Trophoblast cell (in vitro differentiated cells and primary cell): ENCODE measurements at places on chromosomes 3 and 15.

- DNase-seq, result no peak
These were observed 464.1 kb downstream of the EPHA6 start for GRCh38 chr3:97278506-97278905.

GRCh38 chr3:48688032-48688736 is 2.5 kb upstream of the NCKIPSD start:
- DNase-seq, result no peak

DNA sequence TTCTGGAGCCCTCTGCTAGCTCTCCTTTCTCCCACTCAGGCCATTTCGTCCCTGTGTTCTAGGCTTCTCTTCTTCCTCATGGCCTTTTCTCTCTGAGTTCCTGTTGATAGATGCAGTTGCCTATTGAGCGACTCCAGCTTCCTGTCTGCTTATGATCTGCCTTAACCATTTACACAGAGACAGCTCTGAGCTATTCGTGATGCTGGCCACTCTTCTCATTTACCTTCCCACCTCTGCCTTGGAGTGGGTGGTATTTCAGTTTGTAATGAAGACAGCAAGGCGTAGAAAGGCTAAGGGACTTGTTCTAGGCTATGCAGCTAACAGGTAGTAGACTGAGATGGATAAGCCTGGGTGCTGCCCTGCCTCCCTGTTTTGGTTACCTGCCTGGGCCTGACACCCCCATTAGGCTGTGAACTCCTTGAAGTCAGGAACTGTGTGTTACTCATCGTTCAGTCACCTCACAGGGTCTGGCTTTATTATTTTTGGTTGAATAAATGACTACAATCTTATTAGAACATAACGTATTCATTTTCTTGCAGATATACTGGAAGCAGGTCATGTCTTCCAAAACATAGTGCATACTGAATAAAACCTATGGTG is 12.6 kb upstream of the ZBTB47 start:
- DNase-seq, result no peak

DNA sequence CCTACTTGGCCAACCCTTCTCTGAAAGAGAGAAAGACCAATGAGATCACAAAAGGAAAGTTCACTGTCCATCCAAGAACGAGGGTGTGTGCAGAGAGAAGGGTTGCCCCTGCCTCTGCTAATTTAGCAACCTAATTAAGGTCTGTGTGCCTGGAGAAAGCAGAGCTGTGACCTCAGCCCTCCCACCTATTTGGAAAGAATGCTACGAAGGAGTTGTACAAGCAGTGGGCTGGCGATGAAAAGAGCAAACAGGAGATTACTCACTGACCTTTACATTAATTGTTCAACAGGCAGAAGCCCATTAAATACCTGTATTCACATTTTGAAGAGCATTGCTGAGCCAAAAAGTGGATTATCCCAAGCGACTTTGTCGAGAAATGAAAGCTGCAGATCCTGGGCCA is 314.9 kb downstream of the NTRK3 start:
- no peak for DNase-seq

DNA sequence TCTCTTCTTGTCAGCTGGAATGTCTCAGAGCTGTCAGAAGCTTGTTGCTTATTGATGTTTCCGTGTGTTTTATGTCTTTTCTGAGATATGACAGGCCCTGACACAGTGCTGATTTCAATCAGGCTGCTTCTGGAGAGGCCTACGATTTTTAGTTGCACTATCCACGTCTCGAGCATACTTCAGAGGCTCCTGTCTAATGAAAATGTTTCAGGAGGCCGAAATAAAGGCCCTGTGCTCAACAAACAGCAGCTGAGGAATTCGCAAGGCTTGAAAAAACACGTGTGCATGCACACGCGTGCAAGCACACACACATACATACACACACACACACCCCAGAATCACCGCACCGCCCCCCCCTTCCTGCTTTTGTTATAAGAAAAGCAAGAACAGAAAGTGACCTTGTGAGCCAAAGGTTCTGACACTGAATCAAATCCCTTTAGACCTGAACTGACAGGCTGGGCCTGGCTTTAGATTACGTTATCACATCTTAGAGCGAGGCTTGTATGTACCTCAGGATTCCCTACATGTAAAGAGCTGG is 296.6 kb downstream of the NR2F2 start:
- no peak for DNase-seq

DNA sequence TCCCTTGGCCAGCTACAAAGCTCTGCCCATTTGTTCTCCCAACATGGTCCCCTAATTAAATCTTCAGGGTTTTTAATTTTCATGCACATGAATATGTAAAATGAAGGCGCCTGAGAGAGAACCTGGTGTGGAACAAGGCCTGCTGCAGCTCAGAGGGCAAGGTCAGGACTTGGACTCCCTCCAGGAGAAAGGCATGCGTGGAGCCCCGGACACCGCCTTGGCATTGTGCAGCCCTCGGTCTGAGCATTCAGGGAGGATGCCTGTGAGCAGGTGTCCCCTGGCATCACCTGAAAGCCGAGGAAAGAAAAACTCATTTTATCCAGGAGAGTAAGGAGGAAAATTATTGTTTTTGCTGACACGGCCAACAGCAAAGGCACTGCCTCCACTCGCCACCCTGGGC is 33.8 kb upstream of the EPHB1 start:
- no peak for DNase-seq

DNA sequence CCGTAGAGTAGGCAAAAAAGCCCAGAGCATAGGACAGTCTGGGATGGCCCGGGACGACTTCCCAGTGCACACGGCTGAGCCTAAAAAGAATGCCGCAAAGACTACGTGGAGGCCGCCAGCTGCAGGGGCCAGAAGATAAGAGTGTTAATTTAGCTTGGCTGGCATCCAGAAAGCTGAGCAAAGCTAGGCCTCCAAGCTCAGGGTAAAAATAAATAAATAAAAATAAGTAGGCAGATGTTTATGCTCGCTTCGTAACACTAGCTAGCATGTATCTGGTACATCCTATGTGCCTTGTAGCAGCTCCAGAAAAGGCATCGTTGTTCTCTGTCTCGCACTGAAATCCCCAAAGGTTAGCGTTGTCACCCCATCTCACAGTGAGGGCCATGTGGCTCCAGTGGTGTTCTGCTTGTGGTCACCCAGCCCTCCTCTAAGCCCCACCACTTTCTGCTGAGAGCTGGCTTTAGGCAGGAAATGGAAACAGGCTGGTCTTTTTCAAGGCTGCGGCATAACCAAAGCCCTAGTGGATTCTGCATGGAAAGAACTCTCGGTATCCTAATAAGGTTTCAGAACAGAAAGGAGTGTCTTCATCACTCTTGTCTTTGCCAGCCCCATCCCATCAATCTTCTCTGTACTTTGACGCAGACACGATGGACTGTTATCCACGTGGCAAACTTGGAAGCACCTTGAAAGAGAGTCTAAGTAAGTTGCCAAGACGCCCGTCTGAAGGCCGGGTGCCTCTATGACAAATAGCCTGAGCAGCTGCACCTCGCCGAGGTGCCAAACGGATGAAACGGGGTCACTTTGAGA is 58.1 kb upstream of the MEF2A start:
- DNase-seq, result no peak

- DNase-seq, result no peak
These were observed 273.3 kb upstream of the TGFBR2 start for GRCh38 chr3:30333143-30333542.

GRCh38 chr3:9119331-9119730 is 130.1 kb downstream of the SRGAP3 start:
- no peak for DNase-seq
